Ecto neural progenitor cell (in vitro differentiated cells): ENCODE measurements at places on chromosomes 7 and 10.

- DNase-seq, result no peak
Measured at GRCh38 chr7:7595451-7595850, 28.8 kb downstream of the MIOS start.

DNA sequence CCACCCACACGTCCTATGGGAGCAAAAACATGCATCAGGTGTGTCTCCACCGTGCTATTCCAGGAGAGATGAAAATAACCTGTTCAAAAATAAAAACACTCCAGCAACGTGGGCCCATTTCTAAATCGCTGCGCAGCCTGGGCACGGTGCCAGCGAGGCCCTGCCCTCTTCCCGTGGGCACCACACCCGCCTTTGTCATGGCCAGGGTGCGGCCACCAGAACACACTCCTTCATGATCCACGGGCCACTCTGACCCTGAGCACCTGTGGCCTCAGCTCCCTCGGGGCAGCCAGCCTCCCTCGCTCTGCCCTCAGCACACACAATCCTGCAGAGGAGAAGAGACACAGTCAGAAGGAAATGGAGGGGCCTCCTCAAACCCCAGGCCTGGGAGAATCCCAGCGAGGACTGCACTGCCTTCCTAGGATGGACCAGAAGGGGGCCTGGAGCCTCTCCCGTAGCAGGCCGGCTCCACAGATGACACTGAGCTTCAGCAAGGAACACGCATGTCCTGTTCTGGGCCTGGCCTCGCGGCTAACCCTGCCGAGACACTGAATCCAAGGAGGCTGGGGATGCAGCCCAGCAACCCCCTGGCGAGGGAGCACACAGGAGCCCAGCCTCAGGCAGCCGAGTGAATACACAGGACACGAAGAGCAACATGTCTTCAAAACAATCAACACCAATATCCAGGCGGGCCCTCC, 169.0 kb downstream of the MAD1L1 start:
- no peak for DNase-seq

- DNase-seq, result peak; percentile 91
Measured at GRCh38 chr7:67625257-67625737, 628.7 kb downstream of the TYW1 start.

- DNase-seq, result peak; percentile 49
Measured at GRCh38 chr7:44324481-44325200, 753 bp downstream of the CAMK2B start.

DNA sequence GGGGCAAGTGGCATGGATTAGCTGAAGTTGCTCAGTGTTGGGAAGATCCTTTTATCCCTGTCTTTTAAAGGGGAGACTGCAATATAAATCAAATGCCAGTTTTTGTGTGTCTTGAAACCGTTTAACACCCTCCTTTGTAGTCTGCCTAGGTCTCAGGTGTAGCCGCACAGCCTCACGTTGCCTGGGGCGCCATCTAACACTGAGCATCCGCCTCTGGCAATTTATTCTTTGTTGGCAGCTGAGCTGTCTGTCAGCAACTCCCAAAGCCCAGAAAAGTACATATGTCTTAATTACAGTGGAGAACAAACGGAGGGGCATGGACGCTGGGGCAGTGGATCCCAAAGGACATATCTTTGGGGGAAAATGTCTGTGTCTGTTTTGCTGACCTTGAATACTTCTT, 254.7 kb downstream of the STK31 start:
- no peak for DNase-seq

- no peak for DNase-seq
Measured at GRCh38 chr10:115295213-115295805, 202.1 kb downstream of the ATRNL1 start.

- DNase-seq, result no peak
Measured at GRCh38 chr10:32050177-32050576, 6.0 kb downstream of the KIF5B start.

- peak; percentile 5 for DNase-seq
Measured at GRCh38 chr10:3720228-3721019, 64.6 kb downstream of the KLF6 start.
